ENCODE measurements at places on chromosomes 6 and 20.
A peak's percentile ranks its signal among the peaks of the same experiment; 100 is the strongest.

DNA sequence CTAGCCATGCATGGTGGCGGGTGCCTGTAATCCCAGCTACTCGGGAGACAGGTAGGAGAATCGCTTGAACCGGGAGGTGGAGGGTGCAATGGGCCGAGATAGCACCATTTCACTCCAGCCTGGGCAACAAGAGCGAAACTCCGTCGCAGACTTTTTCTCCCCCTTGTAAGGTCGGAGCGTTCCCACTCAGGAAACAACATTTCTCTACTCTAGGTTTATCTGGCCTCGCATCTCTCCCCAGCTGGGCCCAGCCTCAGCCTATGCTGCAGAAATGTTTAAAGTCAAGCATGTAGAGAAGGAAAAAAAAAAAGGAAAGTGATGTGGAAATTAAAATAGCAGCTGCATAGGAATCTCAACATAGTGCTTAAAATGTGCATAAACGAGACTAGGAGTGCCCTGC, 172.3 kb downstream of the TRIM27 start:
- DNase-seq = no peak

DNA sequence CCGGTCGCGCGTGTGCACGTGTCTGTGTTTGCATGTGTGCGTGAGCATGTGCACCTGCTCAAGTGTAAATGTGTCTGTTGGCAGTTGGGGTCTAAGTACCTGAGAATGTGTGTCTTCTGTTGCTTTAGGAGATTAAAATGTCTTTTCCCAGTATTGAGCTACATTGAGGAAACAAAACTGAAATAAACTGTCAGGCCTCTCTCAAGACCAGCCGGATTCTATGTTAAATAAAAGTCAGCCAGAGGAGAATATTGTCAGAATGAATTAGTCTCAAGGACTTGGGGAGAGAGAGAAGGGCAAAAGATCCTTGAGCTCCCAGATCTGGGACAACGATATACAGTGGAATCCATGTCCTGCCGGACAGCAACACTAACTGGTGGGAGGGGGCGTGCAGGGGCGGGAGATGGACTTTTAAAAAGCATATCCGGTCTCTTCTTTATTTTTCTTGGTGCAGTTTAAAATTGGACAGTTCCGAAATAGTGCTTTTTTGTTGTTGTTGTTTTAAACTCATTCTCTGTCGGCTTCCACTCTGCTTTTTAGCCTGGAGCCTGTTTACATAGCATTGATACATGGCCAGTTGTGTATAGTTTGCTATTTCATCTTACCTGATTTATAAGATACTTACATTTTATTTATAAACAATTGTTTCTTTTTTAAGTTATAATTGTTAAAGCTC, 3.3 kb upstream of the TBX18 start:
- DNase-seq = no peak

GRCh38 chr20:63006540-63007359, at the start of gene BHLHE23:
Gene BHLHE23, minus strand, starts transcription at chr20:63006964. Its CDS starts 190 bp downstream, at chr20:63006774.
- DNase-seq = peak; percentile 43

GRCh38 chr6:154039231-154039842, at the start of gene OPRM1:
Gene OPRM1, plus strand, starts transcription at chr6:154039240. Its CDS starts 305 bp downstream, at chr6:154039545.
- DNase-seq = no peak

DNA sequence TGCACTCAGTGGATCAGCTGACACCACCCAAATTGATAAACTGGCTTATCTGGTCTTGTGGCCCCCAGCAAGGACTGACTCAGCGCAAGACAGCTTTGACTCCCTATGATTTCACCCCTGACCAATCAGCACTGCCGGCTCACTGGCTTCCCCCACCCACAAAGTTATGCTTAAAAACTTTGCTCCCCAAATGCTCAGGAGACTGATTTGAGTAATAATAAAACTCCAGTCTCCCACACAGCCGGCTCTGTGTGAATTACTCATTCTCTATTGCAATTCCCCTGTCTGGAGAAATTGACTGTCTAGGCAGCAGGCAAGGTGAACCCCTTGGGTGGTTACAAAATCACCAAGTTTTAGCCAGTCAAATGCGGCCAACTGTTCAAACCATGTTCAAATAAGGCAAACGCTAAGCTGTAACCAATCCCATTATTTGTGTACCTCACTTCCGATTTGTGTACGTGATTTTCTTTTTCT, 32.5 kb downstream of the SLC22A2 start:
- no peak for DNase-seq

DNA sequence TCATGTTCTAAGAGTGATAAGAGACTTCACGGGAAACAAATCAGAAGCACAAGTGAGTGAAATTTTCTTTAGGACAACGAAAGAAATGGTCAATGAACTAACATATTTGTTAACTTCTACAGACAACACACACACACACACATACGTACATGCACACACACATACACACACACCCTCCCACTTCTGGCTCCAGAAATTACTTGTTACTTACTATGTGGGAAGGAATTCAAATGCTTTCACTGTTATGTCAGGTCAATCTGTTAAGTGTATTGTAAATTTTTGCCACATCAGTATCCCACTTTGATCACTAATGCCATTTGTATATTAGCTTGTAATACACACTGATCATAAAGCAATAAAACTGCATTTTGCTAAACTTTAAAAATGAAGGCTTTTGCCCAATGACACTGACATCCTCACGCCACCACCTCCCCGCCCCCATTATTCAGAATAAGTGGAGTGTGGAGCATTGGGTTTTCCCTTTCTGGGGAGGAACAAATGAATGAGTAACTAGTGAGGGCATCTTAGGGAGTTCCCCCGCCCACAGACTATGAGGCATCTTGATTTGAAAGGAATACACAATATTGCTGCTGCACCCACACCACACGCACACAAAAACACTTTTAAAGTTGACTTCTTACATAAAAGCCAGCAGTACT, 76.2 kb downstream of the ATXN1 start:
- DNase-seq = no peak

- DNase-seq = no peak
These were observed 2.1 kb downstream of the HIVEP1 start for GRCh38 chr6:12014027-12014872.

- DNase-seq = no peak
These were observed 270.7 kb upstream of the ADGRB3 start for GRCh38 chr6:68364271-68364805.

GRCh38 chr6:73042892-73043291, 182.4 kb downstream of the KHDC1L start:
- DNase-seq = no peak

DNA sequence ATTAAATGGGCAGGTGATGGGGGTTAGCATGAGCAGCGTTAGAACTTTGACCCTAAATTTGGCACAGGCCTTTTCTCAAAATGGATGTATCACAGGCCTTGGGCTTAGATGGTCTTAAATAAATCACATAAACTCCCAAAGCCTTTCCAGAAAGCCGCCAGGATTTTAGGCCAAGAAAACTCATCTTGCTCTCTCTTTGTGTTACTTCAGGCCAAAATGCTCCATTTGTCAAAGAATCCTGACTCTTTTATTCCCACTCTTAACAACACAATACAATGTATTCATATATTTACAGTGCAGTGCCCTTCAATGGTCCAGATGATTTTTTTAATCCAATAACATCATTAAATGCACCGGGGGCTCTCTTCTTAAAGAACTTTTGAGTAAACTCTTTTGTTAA, 5.9 kb upstream of the TCP11 start:
- DNase-seq = peak; percentile 97

DNA sequence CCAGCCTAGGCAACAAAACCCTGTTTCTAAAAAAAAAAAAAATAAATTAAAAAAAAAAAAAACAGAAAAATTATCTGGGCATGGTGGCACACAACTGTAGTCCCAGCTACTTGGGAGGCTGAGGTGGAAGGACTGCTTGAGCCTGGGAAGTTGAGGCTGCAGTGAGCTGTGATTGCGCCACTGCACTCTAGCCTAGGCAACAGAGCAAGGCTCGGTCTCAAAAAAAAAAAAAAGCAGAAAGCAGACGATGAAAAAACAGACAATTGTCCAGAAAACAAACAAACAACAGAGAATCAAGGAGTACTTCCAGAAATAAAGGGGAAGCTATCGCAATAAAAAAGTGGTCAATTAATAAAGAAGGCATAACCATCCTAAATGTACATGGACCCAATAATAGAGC, 229.4 kb downstream of the GMDS start:
- DNase-seq = no peak

GRCh38 chr20:39855056-39855455, 834.0 kb downstream of the MAFB start:
- no peak for DNase-seq

DNA sequence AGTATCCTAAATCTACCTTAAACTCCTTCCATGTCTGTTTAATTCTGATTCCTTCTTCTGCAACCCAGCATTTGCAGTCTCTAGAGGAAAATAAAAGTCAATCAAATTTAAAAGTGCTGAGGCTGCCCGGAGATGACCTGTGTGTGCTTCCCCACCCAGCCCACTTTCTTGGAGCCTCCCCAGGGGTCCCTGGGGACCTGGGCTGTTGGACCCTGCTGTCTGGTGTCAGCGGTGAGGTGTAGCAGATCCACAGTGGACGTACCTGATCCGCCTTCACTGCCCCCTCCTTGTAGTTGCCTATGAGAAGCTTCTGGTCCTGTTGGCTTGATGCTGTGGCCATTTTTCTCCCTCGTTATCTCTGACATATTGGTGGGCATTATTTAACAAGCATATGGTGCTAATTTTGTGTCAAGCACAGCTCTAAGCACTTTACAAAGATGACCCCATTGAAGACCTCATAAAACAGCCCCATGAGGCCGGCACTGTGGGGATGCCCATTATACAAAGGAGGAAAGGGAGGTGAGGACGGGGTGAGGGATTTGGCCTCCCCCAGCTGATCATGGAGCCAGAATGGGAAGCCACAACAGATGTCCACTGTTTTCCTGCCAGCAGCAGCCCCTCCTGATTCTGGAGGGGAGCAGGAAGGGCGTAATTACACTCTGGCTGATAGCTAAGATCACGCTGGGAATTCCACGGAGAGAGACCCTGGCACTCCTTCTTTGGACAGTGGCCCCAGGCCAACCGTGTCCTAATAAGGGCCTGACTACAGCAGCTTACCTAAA, 628.2 kb downstream of the CDH26 start:
- no peak for DNase-seq

DNA sequence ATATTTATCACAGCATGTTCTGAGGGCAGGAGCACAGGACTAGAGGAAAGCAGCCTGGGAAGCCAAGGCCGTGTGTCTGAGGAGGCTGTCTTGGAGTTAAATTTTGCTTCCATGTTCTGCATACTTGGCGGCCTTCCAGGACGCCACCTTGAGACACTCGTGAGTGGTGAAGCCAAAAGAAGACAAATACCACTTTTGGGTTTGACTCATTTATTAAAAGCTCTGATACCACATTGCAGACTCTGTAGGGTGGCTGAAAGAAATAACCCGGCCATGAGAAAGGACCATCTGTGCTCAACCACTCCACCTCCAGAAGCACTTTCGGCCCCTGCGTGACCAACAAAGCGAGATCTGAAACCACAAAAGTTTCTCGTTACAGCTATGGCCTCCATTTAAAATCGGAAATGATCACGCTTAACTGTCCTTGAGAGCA, 120.0 kb downstream of the TMEM242 start:
- no peak for DNase-seq

DNA sequence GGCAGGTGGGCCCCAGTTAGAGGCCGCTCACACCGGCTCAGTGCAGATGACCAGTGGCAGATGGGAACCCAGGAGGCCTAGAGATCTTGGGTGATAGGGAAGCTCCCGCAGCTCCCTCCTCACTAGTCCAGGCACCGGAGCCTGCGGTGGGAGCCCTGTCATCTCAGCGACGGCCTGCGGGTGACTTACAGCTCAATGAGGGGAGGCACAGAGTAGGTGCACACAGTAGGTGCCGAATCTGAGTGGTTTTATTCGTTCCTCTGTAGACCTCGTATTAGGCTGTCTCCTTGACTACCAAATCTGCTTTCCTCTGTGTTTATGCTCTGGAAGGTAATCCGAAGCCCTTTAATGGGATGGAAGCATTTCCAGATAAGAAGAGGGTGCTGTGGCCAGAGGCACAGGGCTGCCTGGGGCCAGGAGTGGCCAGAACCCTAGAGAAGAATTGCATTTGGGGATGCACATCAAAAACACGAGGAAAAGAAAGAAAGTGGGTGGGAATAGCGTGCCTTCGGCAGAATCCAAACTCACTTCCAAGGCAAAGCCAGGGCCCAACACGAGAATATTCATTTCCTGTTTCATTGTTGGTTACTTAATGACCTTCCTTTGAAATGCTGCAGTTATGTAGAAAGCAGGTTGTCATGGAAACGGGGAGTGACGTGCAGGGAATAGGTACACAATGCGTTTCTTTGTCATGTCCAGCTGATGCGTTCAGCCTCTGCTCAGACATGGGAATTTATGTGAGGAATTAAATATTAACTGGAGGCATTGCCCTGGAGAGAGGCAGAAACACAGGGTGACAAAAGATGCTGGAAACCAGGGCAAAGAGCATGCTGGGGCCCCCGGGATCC, 24.7 kb downstream of the MYT1 start:
- DNase-seq = peak; percentile 99

DNA sequence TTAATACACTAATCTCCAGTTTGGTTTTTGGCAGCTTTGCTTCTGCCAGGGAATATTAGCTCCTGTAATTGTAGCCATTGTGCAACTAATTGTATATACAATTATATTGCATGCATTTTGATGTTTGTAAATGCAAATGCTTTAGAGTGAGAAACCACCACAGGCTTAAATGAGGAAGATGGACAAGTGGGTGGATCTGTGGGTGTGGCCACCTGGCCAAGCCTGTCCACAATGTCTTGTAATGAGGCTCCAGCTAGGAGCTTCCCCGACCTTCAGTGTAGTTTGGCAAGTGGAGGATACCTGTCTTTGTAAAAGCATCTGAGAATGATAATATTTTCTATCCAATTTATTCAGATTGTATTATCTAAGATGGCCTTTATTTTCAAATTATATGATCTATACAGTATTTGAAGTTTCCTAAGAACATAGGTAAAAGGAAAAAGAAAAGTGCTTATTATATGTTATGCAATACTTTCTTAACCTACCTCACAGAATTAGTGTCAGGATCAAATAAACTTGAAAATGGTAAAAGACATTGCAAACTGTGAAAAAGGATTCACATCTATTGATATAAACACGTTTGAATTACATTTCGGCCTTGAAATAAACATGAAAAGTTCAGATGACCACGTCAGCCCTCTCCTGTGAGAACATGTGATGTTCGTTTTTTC, 49.3 kb upstream of the ARID1B start:
- peak; percentile 69 for DNase-seq

- DNase-seq = no peak
These were observed 97.5 kb downstream of the ARMC2 start for GRCh38 chr6:108945681-108946159.

GRCh38 chr6:24692848-24693592, 25.9 kb downstream of the C6orf62 start:
- DNase-seq = no peak

DNA sequence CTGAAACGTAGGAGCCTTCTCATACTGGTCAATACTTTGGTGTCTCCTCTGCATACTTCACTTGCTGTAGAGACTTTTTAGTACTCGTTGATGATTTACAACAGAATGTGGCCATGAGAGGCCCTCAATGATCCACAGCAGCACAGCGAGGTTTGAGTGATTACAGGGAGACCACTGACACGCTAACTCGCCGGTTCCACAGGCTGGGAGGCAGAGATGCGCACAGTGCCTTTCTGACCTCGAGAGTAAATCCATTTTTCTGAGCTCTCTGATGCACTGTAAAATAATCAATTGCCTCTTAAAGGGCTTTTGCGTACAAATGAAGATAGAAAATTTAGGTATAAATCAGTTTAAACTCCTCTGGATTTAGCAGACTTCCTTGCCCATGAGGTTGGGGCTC, 56.2 kb upstream of the TBC1D7 start:
- no peak for DNase-seq

- DNase-seq = no peak
These were observed 223.6 kb upstream of the CITED2 start for GRCh38 chr6:139597771-139598755.

All from HAP-1 (cell line).